Lower lobe of right lung (tissue), 2 donors: ENCODE measurements at places on chromosomes 6 and 20. TPM values are rescaled to one million over a fixed set of nuclear protein-coding genes. Genes with fewer than 3 reads are reported as not detected.
A peak's percentile ranks its signal among the peaks of the same experiment; 100 is the strongest.

NMBR gene
- not detected for total RNA-seq

DNA sequence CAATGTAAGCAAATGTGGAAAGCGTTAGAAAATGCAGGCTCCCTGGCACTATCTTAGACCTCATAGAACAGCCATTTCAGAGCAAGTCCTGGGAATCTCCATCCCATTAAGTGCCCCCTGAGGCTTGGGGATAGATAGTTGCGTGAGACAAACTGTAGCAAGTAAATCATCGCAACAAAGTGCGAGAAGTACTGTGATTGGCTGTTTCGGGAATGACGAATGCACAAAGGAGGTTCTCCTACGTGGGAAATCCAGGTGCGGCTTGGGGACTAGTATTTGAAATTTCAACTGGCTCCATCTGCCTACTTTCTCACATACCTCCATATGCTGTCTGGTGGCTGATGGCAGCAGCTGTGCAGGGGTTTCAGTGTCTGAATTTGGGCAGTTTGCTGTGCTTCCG lies 84.5 kb downstream of the PLEKHG1 start:
- peak overlapping the region; percentile 45 for H3K4me3 ChIP-seq
- no peaks in the 10 kb centered on the region for H3K36me3 ChIP-seq
- H3K4me1 ChIP-seq = peaks cover 35% of the 10 kb centered on the region
- H3K27me3 ChIP-seq = no peaks in the 10 kb centered on the region
- DNase-seq = no peak

GRCh38 chr6:34657037-34657306 lies 39.6 kb downstream of the ILRUN start:
- H3K4me1 ChIP-seq = peaks cover 61% of the 10 kb centered on the region
- H3K36me3 ChIP-seq = peaks cover 18% of the 10 kb centered on the region
- H3K27me3 ChIP-seq = no peaks in the 10 kb centered on the region
- DNase-seq = no peak
- peak overlapping the region; percentile 87 for H3K27ac ChIP-seq

GRCh38 chr6:132114201-132114825 lies 163.1 kb upstream of the CCN2 start:
- H3K4me3 ChIP-seq = no peak overlapping the region
- H3K36me3 ChIP-seq = no peaks in the 10 kb centered on the region
- H3K4me1 ChIP-seq = no peaks in the 10 kb centered on the region
- no peak for DNase-seq
- no peaks in the 10 kb centered on the region for H3K27me3 ChIP-seq
- no peak overlapping the region for H3K27ac ChIP-seq
